DMS79 (cell line): ENCODE measurements at places on chromosomes 6 and 20.
A peak's percentile ranks its signal among the peaks of the same experiment; 100 is the strongest.

- DNase-seq: no peak
These were observed 41.8 kb downstream of the DSTN start for GRCh38 chr20:17611540-17612286.

DNA sequence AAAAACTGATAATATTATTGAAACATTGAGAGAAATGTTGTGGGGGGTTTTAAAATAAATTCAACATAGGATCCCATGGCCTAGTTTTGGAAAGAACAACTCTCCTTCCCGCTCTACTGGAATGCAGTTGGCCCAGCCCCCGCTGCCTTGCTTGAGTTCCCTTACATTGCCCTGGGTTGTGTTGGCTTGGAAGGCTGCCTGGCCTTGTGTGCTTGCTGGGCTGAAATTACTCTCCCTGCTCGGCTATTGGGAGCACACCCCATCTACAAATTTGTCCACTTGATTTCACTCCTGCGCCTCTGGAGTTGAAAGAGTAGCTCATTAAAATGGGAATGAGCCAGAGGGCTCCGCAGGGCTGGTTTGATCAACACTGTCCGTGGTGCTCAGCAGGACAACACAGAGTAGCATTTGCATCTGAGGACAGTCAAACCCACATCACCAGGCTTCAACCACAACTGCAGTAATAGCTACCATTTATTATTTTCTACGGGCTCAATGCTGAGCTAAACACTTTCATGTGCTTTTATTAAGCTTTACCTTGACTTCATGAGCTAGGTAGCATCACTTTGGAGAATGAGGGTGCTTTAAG, 35.2 kb downstream of the DOK5 start:
- no peak for DNase-seq

DNA sequence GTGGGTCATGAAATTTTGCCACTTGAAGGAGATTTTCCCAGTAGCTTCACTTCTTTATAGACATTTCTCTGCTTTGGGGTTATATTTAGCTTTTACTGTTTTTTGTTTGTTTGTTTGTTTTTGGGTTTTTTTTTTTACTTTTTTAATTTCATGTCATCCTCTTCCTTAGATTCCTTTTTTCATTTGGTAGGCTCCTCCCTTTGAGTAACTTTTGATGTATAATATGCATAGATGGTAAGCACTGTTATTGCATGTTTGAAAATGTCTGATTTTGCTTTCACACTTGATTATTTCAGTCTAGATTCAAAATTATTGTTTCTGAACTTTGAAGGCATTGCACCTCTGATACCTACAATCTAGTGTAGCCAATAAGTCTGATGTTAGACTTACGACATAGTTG, 37.6 kb downstream of the PLEKHG1 start:
- DNase-seq: no peak

DNA sequence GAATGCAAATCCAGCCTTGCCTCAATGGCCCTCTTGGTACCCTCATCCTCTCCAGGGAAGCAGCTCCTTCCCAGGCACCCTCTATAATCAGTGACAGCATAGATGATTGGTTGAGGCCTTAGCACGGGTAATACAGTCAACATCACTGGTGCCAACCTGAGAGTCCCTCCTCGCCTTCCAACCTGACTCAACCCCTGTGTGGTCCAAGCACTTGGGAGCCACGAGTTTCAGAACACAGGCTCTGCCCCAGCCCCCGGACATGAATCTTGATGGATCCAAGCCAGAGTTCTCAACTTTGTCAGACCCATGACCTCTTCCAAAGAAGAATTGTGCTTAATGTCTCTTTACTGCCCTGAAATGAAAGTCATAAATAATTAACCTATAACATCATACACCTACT, 213.9 kb downstream of the PREX1 start:
- no peak for DNase-seq

- DNase-seq: peak; percentile 51
These were observed 616 bp downstream of the TUBB start for GRCh38 chr6:30720738-30721197.

GRCh38 chr6:12572896-12573827, 143.4 kb upstream of the PHACTR1 start:
- DNase-seq: no peak

DNA sequence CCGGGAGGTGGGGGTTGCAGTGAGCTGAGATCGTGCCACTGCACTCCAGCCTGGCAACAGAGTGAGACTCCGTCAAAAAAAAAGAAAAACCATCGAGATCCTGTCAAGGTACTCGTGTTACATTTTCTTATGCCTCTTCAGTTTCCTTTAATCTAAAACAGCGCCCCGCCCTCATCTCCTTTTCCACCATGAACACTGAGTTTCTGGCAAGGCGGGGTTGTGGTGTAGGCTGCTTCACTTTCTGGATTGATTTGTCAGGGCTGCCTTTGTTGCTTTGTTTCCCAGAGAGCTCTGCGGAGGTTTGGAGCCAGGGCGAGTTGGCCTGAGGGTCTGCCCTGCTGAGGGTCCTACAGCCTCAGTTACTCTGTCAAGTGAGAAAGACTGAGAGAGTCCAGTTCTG, 8.9 kb downstream of the ITPR3 start:
- no peak for DNase-seq

GRCh38 chr6:54111341-54112045, at the start of gene MLIP:
TSS of gene MLIP (plus strand) at chr6:54111443. CDS start at chr6:54111480, 37 bp downstream.
- no peak for DNase-seq
